ENCODE measurements at places on chromosomes 16 and 17.

DNA sequence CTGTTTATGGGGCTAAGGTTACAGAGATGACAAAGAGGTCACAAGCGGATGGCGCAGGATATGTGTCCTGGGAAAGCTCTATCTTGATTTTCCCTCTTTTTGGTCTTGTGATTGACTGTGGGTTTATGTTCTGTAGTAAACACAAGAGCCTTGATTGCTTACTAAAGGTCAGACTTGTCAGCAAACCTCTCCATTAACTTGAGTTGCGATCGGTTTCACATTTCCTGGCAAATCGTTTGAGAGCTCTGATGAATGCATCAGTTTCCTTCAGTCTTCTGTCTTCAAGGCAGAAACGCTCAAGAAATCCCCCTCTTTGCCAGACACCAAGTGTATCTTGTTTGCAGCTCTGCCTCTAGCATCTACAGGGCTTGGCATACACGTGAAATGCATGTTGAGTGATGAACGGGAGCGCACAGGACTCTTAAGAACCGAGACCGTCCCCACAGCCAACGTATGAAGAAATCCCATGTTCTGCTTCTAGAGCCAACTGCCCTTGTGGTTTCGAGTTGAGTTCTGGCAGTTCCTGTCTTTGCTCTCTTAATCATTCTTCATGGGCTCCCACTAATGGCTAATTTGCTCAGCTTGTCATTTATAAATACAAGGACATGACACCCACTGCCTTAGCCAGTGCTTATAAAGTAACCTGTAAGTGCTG lies 143.3 kb downstream of the PITPNC1 start:
- DNase-seq: no peak

DNA sequence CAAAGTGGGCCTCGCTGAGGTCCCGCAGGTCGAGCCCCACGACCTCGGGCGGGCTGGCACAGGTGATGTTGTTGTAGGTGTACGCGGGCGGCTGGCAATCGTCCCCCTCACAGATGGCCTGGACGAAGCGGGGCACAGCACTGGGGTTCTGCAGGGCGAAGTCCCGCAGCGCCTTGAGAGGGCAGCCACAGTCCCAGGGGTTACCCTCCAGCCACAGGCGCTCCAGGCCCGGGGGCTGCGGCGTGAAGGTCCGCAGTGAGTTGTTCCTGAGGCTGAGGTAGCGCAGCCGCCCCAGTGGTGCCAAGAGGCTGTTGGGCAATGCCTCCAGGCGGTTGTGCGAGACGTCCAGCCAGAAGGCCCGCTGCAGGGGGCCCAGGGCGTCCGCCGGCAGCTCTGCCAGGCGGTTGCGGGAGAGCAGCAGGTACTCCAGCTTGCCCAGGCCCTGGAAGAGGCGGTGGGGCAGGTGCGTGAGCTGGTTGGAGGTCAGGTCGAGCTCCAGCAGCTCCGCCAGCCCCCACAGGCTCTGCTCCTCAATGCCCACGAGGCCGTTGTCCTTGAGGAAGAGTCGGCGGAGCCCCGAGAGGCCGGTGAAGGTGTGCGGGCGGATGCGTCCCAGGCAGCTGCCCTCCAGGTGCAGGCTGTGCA lies 2.8 kb downstream of the IGFALS start:
- no peak for DNase-seq

GRCh38 chr16:73546341-73546845 lies 498.5 kb upstream of the ZFHX3 start:
- no peak for DNase-seq

DNA sequence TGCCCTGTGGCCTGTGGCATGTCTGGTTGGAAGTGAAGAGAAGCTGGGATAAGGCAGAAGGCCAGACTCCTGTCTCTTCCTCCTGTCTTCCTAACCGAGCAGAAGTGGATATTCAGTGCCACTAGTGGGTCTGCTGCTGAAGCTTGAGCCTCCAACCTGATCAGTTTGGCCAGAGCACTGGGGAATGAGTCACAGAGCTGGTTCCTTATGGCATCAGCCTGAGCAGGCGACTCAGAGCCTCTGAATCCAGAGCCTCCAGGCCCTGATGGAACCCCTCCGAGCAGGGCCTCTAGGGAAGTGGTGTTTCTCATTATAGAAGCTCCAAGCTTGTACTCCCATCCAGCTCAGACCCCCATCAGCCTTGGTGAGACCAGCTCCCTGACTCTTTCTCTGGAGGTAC lies 2.0 kb downstream of the WSCD1 start:
- DNase-seq: no peak

DNA sequence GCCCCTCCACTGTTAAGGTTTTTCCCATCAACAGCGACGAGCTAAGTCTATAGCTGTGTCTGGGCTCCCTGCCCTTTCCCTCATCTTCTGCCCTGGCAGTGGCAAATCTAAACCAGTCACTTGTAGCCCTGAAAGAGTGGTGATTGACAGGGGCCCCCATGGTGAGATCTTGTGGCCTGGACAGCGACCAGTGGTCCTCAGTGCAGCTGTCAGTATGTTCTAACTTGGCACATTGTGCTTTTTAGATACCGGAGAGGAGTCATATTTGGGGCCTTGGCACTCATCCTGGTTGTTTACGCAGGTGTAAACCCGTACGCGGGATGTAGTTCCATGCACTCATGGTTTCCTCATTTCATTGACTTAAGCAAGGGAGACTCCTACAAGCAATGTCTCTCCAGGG lies 57.5 kb upstream of the ARHGAP44 start:
- DNase-seq: no peak

DNA sequence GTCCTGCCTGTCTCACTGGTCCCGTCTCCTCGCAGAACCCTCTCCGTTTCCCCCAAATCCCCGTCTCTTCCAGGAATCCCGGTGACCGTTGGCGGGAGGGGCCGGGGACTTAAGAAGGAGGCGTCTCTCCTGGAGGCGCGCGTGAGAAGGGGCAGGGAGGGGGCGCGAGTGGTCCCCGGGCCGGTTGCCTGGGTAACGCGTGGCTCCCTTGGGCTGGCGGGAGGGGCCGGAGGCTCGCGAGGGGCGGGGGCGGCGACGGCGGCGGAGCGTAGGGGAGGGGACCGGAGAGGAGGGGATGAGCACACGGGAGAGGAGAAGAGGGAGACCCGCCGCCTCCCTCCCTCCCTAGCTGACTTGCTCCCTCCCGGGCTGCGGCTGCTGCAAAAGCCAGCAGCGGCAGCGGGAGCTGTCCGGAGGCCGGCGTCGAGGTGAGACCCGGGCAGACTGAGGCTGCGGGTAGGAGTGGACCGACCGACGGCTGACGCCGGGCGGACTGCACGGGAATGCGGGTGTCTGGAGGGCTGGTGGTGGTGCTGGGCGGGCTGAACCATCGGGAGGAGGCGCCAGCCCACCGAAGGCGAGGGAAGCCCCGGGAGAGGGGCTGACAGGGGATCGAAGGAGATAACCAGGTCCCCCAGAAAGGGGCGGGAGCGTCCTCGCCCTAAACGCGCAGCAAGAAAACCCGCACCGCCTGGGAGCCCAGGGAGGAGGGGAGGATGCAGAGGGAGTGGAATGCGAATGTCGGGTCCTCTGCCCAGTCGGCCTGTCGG lies at the start of gene PRRT2:
Gene PRRT2 (plus strand): TSS at position 298 of the 770 bp plus-strand sequence. CDS start 862 bp downstream, outside the sequence.
- no peak for DNase-seq

- no peak for DNase-seq
These were observed 29.5 kb downstream of the DRC3 start for GRCh38 chr17:18002171-18002570.

- DNase-seq: no peak
These were observed 101.5 kb downstream of the SEC14L1 start for GRCh38 chr17:77242118-77242851.

GRCh38 chr16:67429053-67429798 lies 1.7 kb upstream of the HSD11B2 start:
- DNase-seq: no peak

DNA sequence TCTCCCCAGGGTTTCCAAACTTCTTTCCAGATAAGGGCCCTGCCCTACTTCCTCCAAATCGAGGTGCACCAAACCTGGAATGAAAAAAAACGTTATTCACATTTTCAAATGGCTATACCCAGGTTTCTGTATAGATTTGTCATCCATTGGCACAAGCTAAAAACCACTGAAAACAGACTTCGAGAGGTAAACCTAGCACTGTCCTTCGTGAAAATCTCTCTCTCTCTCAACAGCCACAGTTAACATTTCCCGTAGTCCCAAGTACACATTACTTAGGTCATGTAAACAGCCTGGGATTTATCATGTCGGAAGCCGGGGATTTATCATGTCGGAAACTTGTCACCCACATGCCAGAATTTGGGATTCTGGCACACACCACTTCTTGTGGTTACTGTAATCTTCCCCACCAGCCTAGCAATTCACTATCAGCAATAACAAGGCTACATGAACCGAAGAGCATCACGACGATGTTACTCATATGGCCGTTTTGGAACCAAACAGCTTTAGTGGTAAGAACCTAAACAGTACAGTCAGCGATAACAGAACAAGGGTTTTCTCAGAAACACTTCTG lies 1.2 kb downstream of the DDX5 start:
- DNase-seq: no peak

DNA sequence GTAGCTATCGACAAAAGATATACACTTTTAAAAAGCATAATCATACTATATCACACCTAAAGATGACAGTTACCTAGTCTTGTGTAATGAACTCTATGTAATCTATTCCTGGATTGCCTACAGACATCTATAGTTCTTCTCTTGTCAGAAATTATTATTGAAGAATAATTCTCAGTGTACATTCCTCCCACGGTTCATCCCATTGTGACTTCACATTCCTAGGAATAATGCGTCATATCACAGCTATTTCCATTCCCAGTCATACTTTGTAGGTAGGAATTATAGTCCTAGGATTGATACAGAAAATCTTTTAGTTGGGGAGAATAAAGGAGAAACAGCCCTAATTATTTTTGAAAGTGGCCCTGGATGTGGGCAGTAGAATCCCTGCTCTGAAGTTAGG lies 44.0 kb upstream of the ABCC11 start:
- DNase-seq: no peak

- DNase-seq: no peak
These were observed 20.6 kb downstream of the TPPP3 start for GRCh38 chr16:67372664-67373063.

DNA sequence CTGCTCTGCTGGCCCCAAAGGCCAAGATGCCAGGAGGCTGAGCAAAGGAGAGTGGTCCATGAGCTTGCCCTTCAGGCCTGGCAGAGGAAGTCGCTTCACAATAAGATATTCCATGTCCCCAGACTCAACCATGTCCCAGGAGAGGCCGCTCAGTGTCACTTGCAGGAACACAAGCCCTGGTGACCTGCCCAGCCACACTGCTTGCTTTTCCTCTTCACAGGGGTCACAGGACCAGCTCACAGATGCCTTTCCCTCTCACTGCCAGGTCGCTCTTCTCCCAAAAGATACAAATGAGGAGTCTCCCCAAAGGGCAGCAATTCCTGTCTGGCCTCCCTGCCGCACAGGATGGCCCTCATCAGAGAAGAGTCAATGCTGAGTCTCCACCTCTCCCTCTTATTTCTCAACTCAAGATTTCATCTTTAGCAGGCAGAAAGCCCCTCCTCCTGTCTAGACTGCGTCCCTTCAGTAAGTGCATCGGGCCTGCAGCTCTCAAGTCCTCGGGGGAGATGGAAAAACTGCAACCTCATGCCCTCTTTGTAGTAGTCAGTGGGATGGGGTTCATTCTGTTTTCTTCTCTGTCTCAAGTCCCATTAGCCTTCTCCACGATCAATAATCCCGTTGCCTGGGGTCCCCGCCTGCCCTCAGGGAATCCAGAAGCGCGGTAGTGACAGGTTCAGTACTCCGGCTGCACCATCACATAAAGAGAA lies 5.0 kb downstream of the JUP start:
- no peak for DNase-seq

GRCh38 chr16:28574925-28575324 lies 21.2 kb downstream of the SGF29 start:
- DNase-seq: no peak

GRCh38 chr17:35117984-35118383 lies 1.7 kb downstream of the RAD51D start:
- DNase-seq: no peak

DNA sequence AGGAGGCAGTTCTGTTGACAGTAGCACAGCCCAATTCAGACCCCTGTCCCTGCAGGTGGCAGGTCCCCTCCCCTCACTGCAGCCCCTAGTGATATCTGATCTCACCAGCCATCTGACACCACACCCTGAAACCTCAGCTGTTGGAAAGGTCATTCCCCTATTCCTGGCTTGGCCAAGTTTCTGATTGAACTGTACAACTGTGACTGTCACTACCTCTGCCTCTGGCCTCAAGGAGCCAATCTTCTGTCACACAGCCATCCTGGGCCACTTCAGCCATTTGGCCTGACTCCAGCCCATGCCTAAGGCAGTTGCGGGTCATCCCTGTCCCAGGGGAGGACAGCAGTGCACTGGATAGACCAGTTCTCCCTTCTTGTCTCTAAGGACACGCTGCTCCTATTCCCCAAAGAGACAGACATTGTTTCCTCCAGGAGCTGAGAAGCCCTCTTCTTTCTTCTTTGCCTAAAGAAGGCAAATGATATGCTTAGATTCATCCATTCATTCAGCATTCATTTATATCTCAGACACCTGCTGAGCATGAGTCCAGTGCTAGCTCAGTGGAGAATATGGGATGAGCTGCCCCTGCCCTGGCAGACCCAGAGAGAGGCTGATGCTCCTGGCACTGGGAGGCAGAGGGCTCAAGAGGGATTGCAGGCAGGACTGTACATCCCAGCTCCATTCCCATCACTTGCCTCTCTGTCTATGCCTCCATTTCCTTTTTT lies 4.6 kb upstream of the ALDOA start:
- DNase-seq: no peak

DNA sequence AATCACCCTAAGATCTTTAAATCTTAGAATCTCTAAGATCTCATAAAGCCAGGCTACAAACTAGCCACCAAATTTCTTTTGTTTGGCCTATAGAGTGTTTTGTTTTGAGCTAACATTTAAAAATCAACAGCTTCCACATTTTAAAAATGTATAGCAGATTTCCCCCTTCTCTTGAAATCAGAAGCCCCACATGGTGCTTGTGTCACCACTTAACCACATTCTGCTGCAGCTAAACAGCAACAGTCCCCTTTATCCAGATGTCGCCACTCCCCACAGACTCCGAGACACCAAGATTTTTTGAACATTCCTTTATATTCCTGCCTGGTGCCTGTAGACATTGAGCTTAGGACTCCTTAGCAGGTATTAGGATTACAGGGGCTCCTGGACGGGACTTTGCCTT lies 16.0 kb downstream of the GUCY2D start:
- DNase-seq: no peak

DNA sequence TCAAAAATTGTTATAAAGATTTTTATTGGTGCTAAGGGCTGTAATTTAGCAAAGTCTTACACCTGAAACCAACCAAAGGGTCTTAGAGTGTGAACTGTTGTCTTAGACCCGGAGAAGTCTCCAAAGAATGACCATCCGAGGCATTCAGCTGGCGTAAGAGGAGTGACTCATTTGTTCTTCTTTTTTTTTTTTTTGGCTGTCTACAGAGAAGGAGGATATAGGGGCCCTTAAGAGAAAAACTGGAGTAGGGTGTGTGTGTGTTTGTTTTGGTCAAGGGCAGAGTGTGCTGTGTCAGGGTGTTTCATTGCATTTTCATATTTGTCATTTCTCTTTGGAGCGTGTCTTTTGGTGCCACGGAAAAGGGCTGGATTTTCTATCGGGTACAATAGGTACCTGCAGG lies 508.0 kb downstream of the WWOX start:
- DNase-seq: no peak

DNA sequence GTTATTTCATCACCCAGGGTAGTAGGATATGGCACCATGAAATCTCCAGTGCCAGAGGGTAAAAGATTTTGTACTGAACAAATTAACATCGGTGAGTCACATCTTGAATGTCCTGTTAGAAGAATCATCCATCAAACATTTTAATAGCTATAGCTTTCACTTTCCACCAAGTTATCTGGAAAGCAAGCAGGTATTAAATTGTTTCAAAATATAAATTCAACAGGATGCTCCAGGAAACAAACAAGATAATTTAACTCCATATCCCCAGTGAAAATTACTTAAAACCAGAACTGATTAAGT lies 2.4 kb downstream of the VEZF1 start:
- DNase-seq: no peak
